ENCODE measurements at places on chromosomes 16 and 17. TPM values are rescaled to one million over a fixed set of nuclear protein-coding genes. Genes with fewer than 3 reads are reported as not detected.

DNA sequence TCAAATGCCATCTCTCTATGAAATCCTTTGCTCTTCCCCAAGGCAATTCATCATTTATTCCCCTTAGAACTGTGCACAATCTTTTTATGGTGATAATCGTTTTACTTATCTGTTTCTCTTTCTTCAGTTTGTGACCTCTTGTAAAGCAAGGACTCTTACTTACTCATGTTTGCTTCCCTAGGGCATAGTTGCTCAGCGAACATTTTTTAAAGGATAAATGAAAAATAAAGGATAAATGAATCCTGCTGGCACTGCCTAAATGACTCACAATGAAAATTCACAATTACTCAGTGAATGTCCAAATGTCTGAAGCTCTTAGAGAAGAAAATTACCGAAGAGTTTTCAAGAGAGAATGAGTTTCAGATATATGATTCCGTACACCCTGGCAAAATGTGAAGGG is 671.7 kb downstream of the CDH11 start:
- no peaks in the 10 kb centered on the region for H3K36me3 ChIP-seq
- no peak for DNase-seq
- H3K27ac ChIP-seq = no peak overlapping the region
- H3K4me1 ChIP-seq = no peaks in the 10 kb centered on the region
- no peaks in the 10 kb centered on the region for H3K27me3 ChIP-seq

Gene VAT1L
- total RNA-seq = not detected

DNA sequence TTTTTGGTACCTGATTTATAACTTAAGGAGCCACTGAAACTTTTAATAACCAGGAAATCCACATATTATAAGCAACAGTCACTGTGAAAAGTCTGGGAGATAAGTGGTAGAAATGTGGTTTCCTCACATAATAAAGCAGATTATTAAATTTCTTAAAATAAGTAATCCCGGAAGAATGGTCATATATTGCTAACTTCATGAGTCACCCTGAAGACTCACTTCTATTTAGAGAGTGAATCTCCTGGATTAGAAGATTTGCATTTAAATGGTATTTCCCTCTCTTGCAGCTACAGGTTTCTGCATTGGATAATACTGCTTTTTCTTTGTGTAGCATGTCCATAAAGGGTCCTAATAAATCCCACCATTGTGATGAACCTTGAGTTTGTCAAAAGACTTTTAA is 1286.8 kb upstream of the CDH8 start:
- no peaks in the 10 kb centered on the region for H3K27me3 ChIP-seq
- H3K36me3 ChIP-seq = no peaks in the 10 kb centered on the region
- H3K4me1 ChIP-seq = no peaks in the 10 kb centered on the region
- H3K27ac ChIP-seq = no peak overlapping the region

DNA sequence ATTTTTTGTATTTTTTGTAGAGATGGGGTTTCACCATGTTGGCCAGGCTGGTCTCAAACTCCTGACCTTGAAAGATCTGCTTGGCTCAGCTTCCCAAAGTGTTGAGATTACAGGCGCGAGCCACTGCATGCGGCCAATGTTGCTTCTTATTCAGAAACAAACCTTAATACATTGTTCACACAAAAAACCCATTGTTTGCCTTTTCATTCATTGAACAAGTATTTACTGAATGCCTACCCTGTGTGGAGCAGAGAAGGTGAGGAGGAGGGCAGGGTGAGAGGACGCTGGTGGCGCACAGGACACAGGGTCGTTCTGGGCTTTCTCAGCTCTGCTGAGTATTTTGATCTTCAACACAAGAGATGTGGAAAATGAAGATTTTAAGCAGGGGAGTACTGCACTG is 8.0 kb upstream of the KRT23 start:
- H3K4me1 ChIP-seq = peaks cover 56% of the 10 kb centered on the region
- no peak for DNase-seq
- H3K36me3 ChIP-seq = no peaks in the 10 kb centered on the region

DNA sequence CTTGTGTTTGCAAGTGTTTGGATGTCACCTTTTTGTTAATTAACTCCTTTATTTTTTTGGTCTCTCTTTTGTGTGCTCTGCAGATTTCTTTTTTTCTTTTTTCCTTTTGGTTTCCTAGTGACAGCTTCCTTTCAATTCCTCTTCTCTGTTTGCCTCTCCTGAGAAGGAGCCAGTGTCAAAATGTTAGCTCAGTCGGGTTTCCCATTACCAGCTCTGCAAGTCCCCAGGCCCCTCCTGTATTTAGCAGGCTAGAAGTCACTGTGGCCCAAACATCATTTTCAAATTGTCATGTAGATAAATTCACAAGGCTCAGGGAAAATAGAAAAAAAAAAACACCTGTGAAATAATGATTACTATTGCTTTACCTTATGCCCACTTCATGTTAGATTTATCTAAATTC is 1621.6 kb downstream of the CDH8 start:
- no peak for DNase-seq
- H3K27me3 ChIP-seq = no peaks in the 10 kb centered on the region
- H3K4me1 ChIP-seq = no peaks in the 10 kb centered on the region
- no peak overlapping the region for H3K4me3 ChIP-seq
- H3K36me3 ChIP-seq = no peaks in the 10 kb centered on the region

DNA sequence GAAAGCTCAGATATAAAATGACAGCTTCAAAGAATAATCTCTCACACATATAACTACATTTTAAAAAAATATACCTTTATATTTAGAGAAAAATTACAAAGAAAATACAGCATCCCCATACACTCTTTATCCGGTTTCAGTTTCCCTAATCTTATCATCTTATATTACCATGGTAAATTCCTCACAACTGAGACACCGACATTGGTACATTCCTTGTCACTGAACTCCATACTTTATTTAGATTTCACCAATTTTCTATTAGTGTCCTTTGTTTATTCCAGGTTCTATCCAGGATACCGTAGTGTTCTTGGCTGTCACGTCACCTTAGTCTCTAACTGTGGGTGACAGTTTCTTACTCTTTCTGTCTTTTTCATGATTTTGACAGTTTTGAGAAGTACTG is 22.0 kb upstream of the ABCA10 start:
- no peaks in the 10 kb centered on the region for H3K36me3 ChIP-seq
- no peak for DNase-seq
- H3K27ac ChIP-seq = no peak overlapping the region
- H3K27me3 ChIP-seq = no peaks in the 10 kb centered on the region

Gene NEK8
- total RNA-seq = 11.4 TPM

- no peak overlapping the region for H3K4me3 ChIP-seq
- H3K4me1 ChIP-seq = no peaks in the 10 kb centered on the region
- no peak for DNase-seq
- H3K27ac ChIP-seq = no peak overlapping the region
Observed at GRCh38 chr16:51154271-51155171, 3.5 kb upstream of the SALL1 start.

- no peaks in the 10 kb centered on the region for H3K36me3 ChIP-seq
- H3K4me3 ChIP-seq = no peak overlapping the region
- no peaks in the 10 kb centered on the region for H3K4me1 ChIP-seq
- H3K27me3 ChIP-seq = peaks cover 63% of the 10 kb centered on the region
Observed at GRCh38 chr16:54510685-54511221, 224.2 kb upstream of the IRX3 start.

Data from Calu3 (cell line).